ENCODE measurements at places on chromosomes 7 and 10. TPM values are rescaled to one million over a fixed set of nuclear protein-coding genes. Genes with fewer than 3 reads are reported as not detected.

The CPA1 gene
- 0.34 TPM for total RNA-seq

The PLPP4 gene
- 11.7 TPM for total RNA-seq

The DRGX gene
- total RNA-seq: not detected

The OR2A5 gene
- total RNA-seq: not detected

The MKX gene
- 185 TPM for total RNA-seq

The PNLIPRP3 gene
- not detected for total RNA-seq

The NKX2-3 gene
- 1.2 TPM for total RNA-seq

The TFPI2 gene
- total RNA-seq: 6.5 TPM

The GPC2 gene
- total RNA-seq: 7.4 TPM

The CDC14C gene
- 0.09 TPM for total RNA-seq

The MBLAC1 gene
- 1.4 TPM for total RNA-seq

The PROSER2 gene
- total RNA-seq: 18.5 TPM

The BEND7 gene
- 22.0 TPM for total RNA-seq
